Neural progenitor cell (in vitro differentiated cells): ENCODE measurements at places on chromosomes 2 and 18.

DNA sequence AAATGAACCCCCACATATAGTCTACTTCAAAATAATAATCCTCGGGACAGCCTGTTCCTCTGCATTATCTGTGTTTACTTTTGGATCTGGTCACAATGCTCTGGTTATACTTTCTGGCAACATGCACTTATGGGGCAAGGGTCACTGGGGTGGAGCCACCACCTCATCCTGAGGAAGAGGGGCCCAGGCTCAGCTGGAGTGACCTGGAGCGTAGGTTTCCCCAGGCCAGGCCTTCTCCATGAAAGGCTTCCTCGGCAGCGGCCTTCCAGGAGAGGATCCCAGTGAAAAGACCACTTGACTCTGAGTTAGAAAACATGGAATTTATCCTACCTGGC lies 237.4 kb downstream of the SETBP1 start:
- DNase-seq = no peak

GRCh38 chr2:234171666-234172065 lies 121.2 kb downstream of the SPP2 start:
- no peak for DNase-seq

GRCh38 chr2:1484131-1484884 lies 71.0 kb downstream of the TPO start:
- DNase-seq = no peak

DNA sequence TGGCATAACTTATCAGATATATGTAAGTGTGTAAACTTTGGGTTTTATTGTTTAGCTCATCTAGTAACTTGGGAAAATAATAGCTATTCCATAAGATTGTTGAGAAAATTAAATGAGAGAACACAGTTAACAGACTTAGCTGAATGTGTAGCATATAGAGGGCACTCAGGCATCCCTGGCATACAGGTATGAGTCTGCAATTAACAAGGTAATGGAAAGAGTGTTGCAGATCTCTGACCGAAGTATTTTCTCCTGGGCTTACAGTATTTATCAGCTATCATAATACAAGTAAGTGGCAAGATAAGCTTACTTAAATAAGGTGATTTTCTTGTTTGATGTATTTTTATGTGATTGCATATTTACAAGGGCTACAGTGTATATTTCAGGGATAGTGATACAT lies 7.9 kb upstream of the COBLL1 start:
- DNase-seq = no peak

- no peak for DNase-seq
Observed at GRCh38 chr2:232541195-232541960, 1.9 kb downstream of the CHRNG start.

DNA sequence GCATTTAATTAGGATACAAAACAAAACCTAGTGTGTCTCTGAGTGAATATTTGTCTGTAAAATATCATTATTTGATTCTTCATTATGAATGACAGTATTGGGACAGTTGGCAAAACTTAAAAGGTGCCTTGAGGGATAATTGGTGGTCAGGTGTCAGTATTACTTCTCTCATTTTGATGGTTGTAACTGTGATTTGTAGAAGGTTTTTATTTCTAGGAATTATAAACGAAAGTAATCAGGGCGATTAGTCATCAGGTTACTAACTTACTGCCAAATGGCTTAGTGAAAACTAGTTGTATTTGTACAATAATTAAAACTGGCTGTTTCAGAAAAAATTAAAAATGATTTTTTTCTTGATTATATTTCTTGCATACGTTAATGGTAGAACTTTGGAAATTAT lies 117.6 kb downstream of the BIRC6 start:
- no peak for DNase-seq

DNA sequence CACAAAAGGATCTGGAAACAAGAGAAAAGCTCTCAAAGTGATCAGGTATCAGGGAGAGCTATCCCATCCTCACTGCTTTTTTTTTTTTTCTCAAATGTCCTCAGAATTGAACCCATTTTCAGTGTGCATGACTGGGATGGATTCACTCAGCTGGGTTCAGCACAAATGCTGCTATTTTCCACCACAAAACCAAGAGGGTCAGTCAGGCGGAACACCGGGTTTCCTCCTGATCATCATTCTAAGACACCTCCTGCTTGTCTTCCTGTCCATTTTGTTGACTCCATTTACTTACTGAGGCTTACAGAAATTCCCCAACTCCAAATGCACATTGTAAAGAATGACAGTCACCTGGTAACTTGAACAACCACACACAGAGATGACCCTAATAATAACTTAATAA lies 39.9 kb downstream of the CYRIA start:
- DNase-seq = no peak

GRCh38 chr2:66364495-66365333 lies 70.2 kb upstream of the MEIS1 start:
- no peak for DNase-seq

DNA sequence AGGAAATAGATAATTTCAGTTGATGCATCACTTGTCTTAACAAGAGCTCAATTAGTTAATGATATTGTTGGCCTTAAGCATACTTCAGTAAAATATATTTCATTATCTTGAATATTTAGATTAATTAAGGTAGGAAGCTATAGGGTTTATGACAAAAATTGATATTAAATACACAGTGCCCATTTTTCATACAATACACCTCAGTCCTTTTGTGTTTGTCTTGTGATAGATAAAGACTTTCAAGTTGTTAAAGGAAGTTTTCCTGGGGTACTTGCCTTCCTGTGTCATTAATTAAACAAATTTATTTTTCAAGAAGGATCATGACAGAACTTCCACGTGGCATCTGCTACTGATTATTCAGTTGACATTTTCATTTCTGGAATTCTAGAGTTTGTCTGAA lies 420.5 kb downstream of the MTX2 start:
- DNase-seq = no peak

DNA sequence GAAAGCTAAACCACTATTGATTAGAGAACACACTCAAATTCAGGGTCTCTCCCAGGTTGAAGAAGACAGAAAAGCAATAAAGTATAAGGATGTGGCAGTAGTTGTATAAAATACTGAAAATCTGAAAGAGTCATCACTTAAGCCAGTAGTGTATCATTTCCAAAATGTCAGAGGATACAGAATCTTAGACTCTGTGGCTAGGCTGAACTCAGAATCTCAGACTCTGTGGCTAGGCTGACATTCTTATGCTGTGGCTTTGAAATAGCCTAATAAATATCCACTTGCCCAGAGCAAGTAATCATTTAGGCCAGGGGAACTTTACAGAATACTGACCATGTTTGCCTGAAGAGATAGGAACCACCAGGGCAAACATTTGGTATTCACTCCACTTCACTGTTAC lies 13.1 kb downstream of the MCFD2 start:
- DNase-seq = no peak

GRCh38 chr2:234189786-234190300 lies 139.3 kb downstream of the SPP2 start:
- no peak for DNase-seq

- DNase-seq = no peak
Observed at GRCh38 chr2:55962915-55963314, 39.3 kb upstream of the EFEMP1 start.

GRCh38 chr2:240909216-240909974 lies 3.3 kb downstream of the CROCC2 start:
- no peak for DNase-seq

DNA sequence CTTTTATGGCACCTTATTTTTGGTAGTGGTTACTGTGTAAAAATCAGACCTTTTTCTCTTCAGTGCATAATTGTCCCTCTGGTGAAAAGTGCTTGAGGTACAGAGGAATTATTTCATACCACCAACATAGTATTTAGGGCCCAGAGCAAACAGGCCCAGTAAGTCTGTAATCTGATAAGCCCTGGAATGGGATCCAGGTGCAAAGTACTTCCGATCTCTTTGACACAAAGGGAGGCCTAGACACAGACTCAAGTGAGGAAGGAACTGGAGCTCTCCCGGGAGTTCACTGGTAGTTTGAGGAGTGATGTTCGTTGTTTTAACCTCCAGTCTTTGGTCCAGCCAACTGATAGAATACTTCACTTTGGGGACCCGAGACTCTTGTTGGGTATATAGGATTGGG lies 57.4 kb downstream of the RAB31 start:
- no peak for DNase-seq

GRCh38 chr2:197107291-197108269 lies 181.1 kb upstream of the PGAP1 start:
- DNase-seq = no peak

DNA sequence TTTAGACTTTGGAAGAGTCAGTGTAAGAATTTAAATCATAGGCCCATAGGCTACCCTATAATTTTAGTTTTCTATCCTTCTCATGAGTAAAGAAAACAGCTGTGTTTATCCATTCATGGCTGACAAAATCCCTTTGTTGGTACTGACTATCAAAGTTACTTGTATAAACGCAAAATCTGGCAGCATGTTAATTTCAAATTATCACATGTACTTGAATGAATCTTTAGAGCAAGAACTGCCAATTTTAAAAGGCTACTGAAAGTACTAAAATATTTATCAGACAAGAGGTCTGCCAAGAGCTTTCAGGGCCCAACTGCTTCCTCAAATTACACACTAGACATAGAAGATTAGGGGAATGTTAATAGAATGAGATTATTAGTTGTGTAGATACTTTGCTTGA lies 66.6 kb downstream of the MYL12B start:
- DNase-seq = no peak

GRCh38 chr2:112606547-112606946 lies 22.1 kb downstream of the CHCHD5 start:
- no peak for DNase-seq

DNA sequence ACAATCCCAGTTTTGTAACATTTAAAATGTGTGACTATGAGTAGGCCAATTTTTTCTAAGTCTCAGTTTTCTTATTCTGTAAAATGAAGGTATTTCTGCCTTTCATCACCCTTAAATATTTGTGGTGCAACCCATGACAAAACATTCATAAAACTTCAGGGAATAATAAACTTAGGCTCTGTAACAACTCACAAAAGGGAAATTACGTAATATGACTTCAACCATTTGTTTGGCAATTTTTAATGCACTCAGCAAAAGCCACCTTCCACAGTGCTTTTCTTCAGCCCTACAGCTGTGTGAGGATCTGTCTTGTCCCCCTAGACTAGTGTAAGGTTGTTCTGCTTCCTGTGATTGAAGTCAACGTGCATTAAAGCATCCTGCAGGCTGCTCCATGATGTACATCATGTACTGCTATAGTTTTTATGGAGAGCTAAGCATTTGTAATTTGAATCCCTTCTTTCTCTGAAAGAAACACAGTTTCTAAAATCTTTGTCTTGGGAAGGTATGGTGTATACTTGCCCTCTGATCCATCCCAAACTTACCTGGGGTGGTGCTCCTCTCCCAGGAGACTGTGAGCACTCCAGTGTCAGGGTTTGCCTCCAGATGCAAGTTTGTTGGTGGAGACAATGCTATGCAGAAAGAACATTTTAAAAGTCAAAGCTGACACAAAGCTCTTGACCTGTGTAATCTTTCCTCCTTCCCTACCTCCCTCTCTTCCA lies 39.1 kb downstream of the FN1 start:
- DNase-seq = no peak

DNA sequence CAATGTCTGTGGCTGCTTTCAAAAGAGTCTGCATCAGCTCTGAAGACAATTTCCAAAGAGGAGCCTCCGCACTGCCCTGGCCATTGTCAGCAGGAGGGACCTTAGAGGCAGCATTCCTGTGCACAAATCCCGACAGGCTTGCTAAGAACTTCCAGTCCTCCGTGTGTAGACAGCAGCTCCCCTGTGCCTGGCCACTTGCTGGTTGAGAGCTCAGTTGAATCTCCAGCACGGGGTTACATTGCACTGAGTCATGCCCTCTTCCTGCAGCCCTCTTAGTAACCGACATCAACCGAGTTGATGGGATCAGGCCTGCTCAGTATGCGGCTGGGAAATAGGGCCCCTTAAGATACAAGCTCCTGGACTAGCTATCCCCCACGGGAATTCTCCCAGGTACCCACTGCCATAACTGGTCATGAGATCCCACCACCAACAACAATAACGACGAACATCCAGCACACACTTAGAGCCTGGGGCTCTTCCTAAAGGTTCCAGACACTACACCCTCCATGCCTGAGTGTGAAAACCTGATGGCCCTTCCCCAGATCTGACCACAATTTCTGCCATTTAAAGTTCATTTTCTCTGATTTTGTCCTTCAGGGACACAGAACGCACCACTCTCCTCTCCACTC lies 12.0 kb downstream of the ATP6V1B1 start:
- DNase-seq = no peak

DNA sequence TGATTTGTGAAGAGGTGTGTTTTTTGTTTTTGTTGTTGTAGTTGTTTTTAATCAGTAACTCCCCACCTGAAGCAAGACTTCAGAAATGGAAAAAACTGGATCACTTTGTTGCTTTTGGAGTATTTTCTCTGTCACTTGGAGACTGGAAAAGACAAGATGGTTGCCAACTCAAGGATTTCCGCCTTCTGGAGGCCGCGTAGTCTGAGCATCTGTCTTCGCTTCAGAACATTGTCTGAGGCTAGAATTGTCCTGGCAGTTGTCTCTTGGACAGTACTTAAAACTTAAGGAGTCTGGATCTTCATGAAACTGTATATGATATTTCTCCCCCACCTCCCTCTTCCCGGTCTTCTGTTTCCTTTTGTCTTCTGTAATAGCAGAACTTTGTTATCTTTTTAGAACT lies 67.7 kb downstream of the ARHGAP28 start:
- no peak for DNase-seq

DNA sequence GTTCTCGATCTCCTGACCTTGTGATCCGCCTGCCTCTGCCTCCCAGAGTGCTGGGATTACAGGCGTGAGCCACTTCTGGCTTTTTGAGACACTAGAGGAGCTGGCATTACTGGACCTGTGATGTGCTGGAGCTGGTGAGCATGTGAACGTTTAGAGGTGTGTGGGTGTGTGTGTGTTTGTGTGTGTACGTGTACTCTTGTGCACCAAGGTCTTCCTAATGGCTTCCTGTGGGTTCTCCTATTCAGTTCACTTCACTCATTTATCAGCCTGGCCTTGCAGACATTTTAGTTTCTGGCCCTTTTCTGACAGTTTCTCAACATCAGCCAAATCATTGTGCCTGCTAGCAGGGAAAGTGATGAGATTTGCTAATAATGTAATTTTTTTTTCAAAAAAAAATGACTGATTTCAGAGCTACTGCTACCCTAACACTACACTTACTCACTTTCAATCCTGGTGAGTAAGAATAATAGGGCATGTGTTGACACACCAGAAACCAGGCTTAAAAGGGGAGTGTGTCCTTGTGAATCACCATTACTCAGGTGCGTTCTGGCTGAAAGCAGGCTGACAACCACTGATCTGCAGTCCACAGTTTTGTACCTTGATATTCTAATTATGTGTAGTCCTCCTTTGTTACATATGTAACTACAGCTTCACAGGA lies 41.0 kb upstream of the ACTR3 start:
- DNase-seq = no peak

DNA sequence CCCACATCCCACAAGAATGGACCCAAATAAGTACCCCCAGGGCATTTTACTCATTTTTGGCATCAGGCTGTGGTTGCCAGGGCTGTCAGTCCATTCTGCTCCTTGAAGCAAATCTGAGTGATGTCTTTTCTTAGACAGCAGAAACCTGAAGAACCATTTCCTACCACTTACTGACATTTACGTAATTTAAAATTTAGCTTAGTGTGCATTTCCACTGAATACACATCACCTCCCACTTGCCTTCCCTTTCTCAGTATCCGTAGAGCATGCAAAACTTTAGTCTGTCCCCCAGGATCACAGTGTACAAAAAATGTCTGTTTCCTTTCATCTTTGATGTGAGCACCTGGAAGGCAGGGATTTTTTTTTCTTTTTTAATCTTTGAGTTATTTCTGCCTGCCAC lies 130.3 kb downstream of the XIRP2 start:
- DNase-seq = no peak
